Hematopoietic multipotent progenitor cell treated with erythropoietin and hydrocortisone succinate and interleukin-3 and kit ligand, for 6 days (in vitro differentiated cells): ENCODE measurements at places on chromosomes 2 and 18.

GRCh38 chr18:54766634-54767033 is 61.6 kb upstream of the RAB27B start:
- DNase-seq, result no peak

DNA sequence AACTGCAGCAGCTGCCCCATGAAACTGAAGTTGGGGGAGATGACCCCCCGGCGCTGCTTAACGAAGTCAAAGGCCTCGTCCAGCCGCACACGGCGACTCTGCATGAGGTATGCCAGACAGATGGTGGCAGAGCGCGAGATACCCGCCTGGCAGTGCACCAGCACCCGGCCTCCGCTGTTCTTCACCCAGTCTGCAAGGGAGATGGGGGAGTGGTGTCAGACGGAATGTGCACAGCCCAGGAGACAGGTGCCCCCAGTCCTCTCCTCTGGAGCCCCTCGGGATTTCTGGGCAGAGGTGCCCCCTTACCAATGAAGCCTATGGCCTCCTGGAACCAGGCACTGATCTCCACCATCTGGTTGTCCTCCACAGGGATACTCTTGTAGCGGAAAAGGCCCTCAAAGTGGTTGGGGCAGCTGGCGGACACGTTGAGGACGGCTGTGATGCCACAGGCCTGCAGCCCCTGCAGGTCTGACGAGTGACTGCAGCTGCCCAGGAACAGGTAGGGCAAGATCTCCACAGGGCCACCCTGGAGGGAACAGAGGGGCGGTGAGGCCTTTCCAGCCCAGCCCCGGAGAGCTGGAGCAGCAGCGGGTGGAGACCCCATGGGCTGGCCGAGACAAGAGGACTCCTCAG is 1.3 kb downstream of the DUSP2 start:
- peak; percentile 49 for DNase-seq

DNA sequence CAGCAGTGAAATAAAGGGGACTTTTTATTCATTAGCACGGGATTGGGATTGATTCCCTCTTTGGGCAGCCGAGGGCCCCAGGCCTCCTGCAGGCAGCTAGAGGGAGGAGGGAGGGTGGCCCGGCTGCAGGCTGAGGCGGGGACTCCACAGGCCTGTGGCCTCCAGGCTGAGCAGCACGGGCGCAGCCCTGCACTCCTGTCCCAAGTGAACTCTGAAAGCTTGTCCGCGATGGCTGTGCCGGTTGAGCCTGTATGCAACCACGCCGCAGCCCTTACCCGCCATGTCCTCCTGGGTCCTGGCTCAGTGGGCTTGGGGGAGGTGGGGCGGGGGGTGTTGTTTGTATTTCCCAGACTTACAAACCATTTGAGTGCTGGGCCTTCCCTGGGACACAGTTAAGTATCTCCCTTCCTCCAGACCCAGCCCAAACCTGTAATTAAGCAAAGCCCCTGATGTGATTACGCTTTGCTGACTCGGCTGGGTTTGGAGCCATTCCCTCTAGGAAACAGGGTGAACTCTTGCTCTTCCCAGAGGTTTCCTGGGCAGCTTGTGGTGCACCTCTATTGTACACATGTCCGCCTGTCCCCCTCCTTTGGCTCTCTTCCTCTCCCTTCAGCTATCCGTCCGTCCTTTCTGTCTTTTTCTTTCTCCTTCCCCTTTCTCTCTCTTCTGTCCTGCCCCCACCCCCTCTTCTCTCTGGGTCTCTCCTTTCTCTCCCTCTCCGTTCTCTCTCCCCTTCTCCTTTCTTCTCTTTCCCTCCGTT is 5.3 kb downstream of the GLI2 start:
- DNase-seq, result no peak

DNA sequence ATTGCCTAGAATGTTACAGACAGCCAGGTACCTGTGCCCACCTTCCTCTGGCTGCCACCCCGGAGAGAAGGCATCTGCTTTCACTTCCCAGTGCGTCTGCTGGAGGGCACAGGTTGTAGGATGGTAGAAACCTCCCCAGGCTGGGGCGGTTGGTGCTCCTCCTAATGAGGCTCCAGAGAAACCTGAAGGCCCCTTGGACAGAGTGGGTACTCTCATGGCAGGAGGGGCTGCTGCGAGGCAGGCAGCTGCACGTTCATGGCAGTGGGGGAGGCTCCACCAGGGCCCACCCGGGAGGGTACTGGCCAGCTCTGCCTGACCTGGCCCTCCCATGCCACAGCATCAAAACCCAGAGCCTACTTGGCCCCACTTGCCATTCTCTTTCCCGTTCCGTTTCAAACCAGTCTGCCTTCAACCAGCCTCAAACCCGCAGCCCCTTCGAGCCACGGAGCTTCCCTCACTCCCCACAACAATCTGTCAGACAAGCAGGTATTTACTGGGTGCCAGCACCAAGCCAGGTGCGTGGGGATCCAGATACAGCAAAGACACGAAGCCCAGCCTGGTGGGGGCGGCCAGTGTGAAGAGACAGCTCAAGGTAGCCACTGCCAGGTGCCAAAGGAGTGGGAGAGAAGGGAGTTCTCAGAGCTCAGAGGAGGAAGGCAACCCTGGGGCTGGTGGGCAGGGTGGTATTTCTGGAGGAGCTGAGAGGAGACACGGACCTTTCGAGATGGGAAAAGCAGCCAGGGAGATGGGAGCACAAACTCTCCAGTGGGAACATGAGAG is 229.6 kb downstream of the LOXHD1 start:
- DNase-seq, result no peak

DNA sequence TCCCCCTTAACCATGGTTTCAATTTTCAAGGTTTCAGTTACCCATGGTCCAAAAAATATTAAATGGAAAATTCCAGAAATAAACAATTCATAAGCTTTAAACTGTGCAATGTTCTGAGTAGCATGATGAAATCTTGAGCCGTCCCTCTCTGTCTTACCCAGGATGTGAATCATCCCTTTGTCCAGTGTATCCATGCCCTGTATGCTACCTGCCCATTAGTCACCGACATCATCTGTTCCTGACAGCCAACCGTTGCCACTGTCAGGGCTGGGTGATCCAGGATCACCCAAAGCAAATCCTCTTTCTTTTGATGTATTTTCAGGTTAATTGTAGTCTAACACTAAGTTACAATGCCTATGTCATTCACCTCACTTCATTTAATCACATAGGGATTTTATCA is 15.7 kb upstream of the OLA1 start:
- DNase-seq, result no peak

- no peak for DNase-seq
Observed at GRCh38 chr18:4549164-4549872, 94.2 kb upstream of the DLGAP1 start.

DNA sequence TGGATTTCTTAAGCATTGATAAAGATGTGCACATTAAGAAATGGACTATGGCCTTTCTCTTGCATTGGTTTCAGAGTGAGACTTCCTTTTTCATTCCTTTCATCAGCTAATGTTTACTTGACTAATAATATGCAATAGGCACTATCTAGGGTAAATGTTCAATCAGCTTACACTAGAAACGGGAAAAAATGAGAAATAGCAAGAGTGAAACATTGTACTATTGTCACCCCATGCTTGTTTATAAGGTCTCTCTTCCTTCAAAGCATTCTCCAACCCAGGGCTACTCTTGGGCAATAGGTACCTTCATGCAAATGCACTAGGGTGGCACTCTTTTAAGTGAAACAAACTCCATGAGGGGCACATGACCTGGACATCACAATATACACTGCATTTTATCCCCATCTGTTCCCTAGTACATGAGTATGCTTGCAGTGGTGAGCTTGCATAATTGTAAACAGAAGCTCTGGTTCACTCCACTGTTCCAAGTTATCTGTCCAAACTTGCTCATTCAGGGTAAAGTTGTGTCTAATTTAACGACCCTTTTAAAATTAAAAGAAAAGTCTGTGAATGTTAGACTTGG is 402.3 kb downstream of the ERBB4 start:
- no peak for DNase-seq

GRCh38 chr18:58391932-58392323 is 237.0 kb downstream of the ALPK2 start:
- no peak for DNase-seq

DNA sequence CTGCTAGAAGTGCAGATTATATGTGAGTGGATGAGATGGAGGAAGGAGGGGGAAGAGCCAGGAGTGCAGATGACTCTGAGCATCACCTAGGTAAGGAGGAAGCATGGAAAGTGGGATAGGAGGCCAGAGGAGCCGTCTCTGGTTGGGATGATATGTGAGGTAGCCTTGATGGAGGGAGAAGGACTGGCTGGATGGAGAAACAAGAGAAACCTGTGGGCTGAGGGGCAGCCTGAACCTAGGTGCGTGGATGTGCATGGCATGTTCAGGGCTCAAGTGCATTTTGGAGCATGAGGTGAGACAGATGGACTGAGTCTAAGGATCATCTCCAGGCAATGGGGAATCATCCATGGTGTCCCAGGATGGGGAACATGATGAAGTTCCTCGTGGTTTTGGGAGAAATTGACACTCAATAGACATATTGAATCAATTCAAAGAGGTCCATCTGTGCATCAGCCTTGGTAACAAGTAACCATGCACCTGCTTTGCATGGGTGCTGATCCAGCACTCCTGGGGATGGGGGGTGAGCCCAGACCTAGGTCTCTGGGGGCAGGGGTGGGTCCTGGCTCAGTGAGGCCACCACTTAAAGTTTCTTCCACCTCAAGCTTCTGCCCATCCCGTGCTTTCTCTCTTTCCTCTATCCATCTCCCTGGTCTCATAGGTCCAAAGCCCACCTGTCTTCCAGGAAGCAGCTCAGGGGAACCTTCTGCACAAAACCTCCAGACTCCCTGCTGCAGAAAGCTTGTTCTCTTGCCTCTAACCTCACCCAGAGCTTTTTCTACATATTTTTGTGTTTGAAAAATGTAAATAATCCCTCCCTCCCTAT is 19.2 kb downstream of the MYCN start:
- no peak for DNase-seq

DNA sequence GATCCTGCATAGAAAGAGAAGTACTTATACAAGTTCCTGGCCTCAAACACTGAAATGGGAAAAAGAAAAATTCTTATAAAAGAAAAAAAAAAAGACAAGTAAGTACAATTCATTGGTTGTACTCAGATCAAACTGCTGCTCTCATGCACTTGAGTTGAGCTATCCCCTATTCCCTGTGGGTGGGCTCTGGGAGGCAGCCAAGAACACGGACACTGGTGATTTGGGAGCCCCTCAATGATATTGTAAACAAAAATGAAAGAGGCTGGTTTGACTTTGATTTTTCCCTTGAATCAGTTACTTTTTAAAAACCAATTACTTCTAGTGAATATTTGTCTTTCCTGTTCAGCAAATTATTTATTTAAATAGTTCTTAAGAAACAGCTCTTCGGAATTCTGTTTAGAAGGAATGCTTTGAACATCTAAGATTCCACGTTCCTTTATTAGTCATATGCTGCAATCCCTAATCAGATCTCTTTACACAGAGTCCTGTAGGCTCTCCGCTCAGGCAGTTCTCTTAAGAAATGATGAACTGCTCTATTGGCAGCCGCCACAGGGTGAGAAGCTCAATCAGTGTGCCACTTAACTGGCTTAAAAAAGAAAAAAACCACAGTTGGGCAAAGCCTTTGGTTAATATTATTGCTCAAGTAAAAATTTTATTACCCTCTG is 225.1 kb downstream of the TMEM182 start:
- DNase-seq, result no peak

DNA sequence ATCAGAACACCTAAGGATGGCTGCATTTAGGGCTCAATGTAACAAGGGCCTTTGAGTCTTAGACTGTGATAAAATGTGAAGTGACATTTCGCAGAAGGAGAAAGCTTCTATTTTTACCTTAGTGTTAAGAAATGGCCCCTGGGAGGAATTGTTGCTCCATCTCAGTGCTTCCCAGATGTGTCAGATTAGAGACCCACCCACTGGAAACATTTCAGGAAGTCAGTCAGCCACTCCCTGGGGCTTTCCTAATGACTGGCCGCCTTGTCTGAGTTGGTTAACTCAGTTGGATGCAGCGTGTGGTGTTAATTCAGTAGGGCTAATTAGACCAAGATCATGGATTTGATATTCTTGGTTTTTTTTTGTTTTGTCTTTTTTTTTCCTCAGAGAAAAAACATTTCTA is 355.9 kb downstream of the PIK3C3 start:
- no peak for DNase-seq

GRCh38 chr2:221454459-221455105 is 117.5 kb downstream of the EPHA4 start:
- no peak for DNase-seq

GRCh38 chr2:236993-237539 is 26.8 kb downstream of the SH3YL1 start:
- no peak for DNase-seq

DNA sequence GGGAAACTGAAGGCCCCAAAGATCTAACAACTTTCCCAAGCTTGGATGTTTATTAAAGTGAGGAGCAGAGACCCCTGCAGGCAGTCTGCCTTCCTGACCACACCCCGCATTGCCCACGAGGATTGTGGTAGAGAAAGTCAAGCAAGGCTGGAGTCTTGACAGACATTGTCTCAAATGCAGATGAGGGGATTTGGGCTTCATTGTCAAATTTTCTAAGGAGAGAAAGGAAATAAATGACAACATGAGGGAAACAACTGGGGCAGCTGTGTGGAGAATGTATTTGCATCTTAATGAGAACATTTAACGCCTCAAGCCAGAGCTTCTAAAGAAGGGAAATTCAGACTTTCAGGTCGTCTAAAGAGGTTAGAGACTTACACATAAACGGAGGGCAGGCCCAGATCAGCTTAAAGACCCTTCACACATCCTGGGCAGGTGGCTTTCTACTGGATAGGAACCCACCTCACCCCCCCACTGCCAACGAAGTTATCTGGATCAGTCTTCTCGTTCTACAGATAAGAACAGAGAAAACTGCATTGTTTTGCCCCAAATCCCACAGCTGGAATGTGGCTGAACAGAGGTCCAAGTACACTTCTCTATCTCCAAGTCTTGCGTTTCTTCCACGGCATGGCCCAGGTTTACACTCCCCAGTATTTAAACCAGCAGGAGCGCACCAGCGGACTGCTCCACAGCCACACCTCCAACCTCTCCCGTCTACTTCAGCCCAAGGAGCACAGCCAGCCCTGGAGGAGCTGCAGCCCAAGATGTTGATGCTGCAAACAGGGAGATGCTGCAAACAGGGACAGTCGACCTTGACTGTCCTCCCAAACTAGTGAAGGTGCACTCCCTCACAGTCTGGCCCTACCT is 16.2 kb upstream of the SCG2 start:
- no peak for DNase-seq

DNA sequence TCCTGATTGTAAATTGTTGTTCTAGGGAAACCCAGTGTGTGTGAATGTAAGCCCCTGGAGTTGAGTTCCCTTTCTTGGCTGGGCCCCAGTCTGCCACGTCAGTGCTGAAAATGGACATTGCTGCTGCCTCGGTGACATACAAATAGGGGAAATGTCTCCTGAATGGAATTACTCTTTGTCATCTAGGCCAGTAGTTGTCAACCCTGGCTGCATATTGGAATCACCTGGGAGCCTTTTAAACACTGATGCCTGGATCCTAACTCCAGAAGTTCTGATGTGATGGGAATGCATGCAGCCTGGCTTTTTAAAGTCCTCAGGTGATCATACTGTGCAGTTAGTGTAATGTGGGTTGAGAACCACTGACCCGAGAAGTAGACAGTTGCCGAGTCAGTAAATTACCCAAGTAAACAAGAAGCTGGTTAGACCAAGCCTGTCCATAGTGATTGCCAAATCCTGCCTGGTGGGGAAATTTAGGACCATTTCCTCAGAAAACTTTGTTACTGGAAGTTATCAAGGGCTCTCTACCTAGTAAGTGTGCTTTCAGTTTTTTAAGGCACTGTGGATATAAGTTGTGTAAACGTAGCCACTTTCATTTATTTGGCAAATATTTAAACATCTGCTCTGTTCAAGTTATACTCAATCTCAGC is 27.6 kb upstream of the IL1R1 start:
- no peak for DNase-seq

GRCh38 chr18:4181086-4181485 is 274.0 kb downstream of the DLGAP1 start:
- no peak for DNase-seq
